ENCODE measurements at places on chromosomes 16 and 17.

GRCh38 chr17:72846399-72846798 is 246.1 kb downstream of the SLC39A11 start:
- DNase-seq, result no peak

- DNase-seq, result no peak
These were observed 169.0 kb upstream of the ZFHX3 start for GRCh38 chr16:73216932-73217331.

- no peak for DNase-seq
These were observed 27.4 kb upstream of the GINS2 start for GRCh38 chr16:85716022-85716679.

DNA sequence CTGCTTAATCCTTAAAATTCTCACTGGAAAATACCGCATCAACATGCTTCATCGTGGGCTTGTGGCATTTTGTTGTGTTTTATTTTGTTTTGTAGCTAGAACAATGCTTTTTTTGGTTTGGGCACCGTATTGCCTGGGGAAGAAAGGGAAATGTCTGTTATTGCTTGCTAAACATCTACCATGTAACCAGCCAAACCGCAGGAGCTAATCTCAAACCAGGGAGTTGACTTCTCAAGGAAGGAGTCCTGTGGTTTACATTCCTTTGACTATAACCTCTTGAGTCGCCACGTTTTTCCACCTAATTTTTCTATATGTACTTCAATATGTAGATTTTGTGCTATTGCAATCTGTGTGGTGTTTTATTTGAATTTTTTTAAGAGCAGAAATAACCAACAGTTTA is 593.5 kb upstream of the SOX9 start:
- DNase-seq, result no peak

- DNase-seq, result no peak
These were observed 7.6 kb upstream of the MAP2K6 start for GRCh38 chr17:69406941-69407340.

DNA sequence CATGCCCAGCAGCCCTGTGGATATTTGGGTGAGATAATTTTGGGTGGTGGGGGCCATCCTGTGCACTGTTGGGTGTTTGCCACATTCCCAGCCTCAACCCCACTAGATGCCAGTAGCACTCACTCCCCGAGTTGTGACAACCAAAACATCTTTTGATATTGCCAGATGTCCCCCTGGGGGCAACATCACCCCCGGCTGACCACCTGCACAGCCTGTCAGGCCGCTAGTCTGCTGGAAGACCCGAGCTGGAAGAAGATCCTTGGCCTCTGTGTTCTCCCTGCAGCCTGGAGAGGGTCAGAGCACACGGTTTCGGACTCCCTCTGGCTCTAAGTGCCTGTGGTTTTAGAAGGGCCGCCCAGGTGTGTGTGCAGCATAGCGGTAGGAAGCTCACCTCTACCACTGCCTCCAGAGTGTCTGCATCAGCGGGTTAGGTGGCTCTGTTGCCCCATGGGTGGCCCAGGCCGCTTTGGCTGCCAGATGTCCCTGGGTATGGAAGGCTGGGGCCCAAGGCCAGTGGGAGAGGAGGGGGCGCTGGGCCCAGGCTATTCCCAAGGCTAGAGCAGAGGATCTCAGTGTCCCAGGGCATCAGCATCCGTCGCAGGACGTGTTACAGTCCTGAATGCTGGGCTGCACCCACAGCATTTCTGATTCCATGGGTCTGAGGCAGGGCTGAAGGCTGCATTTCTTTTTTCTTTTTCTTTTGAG is 195.8 kb upstream of the GSE1 start:
- DNase-seq, result no peak

GRCh38 chr17:78345172-78345571 is 14.7 kb downstream of the SOCS3 start:
- DNase-seq, result no peak

- DNase-seq, result no peak
These were observed 71.6 kb downstream of the ABCC1 start for GRCh38 chr16:16021020-16021419.

- DNase-seq, result no peak
These were observed 285.7 kb downstream of the SOX9 start for GRCh38 chr17:72406498-72406897.

- no peak for DNase-seq
These were observed 62.9 kb upstream of the RCVRN start for GRCh38 chr17:9968008-9968407.

- no peak for DNase-seq
These were observed 16.7 kb upstream of the SLFN11 start for GRCh38 chr17:35390156-35390555.

DNA sequence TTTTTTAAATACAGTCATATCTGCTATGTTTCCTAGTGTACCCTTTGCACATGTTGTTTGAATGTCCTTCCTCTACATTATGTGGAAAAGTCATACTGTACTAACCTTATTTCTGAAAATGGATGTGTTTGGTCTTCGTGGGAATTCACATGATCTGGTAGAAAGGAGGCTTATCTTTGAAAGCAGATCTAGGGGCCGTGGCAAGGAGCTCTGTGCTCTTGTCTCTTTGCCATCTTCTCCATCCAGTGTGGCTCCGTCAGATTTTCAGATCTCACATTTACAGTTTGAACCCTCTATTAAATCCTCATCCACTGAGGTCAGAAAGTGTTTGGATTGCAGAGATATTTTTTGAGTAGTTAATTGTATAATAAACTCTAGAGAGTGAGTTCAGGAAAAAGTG is 32.9 kb downstream of the MAP2K4 start:
- no peak for DNase-seq

- DNase-seq, result no peak
These were observed 20.2 kb upstream of the CCL1 start for GRCh38 chr17:34383216-34383615.

GRCh38 chr17:80675438-80676095 is 130.9 kb downstream of the RPTOR start:
- no peak for DNase-seq

- no peak for DNase-seq
These were observed 119.9 kb downstream of the CMIP start for GRCh38 chr16:81564421-81564911.

DNA sequence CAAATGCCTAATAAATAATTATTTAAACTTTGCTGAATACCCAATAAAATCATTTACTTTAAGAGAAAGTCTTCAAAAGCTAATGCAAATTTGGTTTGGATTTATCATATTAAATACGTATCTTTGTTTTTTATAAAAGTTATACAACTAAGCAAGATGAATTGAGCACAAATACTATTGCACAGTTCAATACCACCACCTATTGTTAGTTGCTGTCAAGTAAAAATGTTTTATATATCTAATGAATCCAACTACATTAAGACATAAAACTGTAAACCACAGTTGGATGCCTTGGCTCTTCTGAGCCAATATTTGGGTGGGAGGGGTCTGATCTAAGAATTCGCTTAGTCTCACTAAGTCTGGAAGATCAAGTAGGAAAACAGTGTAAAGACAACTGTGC is 7.7 kb downstream of the FBXL20 start:
- DNase-seq, result no peak

- no peak for DNase-seq
These were observed 8.1 kb downstream of the ZZEF1 start for GRCh38 chr17:4134721-4135120.

- no peak for DNase-seq
These were observed 59.1 kb downstream of the TRIM37 start for GRCh38 chr17:59047616-59048015.

GRCh38 chr17:36017799-36018198 is at the start of gene CCL23:
CCL23 (minus strand) TSS chr17:36017972; CDS start chr17:36017897, 75 bp downstream.
- DNase-seq, result no peak

All from T-helper 1 cell (primary cell).